Activated CD8-positive, alpha-beta memory T cell treated with anti-CD3 and anti-CD28 coated beads for 48 hours (primary cell): ENCODE measurements at places on chromosomes 7 and 10.

DNA sequence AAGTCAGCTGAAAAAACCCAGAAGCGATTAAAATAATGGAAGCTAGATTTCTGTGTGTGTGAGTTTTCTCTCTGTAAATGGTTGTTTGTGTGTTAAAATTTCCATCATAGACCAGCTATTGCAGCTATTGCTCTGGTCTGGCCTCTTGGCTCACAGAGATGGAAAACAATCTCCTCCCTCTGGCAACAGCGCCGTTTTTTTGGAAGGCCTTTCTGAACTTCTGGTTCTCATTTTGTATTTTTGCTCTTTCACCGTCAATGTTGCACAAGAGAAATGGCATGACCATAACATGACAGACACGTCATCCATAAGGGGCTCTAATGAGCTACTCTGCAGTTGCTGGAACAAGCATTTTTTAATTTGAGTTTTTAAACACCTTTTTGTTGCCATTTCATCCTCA, 91.0 kb downstream of the CUBN start:
- no peak for DNase-seq

DNA sequence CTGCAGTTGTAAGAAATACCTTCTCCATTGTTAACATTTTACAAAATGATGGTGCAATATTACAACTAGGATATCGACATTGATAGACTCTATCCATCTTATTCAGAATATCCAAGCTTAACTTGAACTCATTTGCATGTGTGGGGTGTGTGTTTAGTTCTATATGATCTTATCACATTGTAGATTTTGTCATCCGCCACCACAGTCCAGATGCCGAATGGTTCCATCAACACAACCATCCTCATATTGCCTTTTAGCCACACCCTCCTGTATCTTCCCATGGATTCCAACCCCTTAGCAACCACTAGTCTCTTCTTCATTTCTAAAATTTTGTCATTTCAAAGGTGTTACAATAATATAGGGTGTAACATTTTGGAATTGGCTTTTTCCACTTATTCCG, 452.9 kb upstream of the AKR1E2 start:
- no peak for DNase-seq

- no peak for DNase-seq
Observed at GRCh38 chr10:10794791-10795191, 222.9 kb upstream of the CELF2 start.

- DNase-seq: no peak
Observed at GRCh38 chr7:4006687-4007086, 675.4 kb upstream of the FOXK1 start.

- DNase-seq: no peak
Observed at GRCh38 chr10:32982911-32983909, 25.2 kb upstream of the ITGB1 start.

GRCh38 chr10:71736570-71736952, 17.0 kb upstream of the C10orf105 start:
- DNase-seq: no peak

DNA sequence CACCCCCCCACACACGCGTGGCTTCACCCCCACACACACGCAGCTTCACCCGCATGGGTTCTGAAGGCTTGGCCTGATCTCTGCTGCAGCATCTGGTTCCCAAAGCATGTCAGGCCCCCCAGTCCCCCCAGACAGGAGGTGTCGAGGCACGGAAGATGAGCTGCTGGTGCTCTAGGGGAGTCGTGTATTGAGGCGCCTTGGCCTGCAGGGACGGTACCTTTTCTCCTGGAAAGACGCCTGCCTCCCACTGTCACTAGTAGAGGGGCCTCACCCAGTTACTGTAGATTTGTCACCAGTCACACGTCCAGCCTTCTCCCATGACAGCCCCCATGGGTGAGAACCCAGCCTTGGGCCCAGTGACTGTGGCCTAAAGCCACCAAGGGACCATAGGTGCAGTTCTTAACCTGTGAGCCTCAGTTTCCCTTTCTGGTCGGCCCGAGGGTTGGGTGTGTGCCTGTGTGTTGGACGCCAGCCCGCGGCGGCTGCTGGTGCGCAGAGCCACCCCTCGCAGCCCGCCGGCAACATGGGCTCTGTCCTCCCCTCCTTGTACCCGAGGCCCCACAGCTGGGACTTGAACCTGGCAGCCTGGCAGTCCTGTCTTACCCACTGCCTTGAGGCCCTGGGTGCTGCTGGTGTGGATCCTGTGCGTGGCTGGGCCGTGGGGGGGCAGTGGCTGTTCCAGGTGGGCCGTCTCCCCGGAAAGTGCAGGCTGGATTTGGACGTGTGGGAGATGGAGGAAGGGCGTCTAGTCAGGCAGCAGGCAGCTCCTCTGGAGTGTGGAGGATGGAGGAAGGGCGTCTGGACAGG, 81.7 kb downstream of the NKX6-2 start:
- DNase-seq: no peak

DNA sequence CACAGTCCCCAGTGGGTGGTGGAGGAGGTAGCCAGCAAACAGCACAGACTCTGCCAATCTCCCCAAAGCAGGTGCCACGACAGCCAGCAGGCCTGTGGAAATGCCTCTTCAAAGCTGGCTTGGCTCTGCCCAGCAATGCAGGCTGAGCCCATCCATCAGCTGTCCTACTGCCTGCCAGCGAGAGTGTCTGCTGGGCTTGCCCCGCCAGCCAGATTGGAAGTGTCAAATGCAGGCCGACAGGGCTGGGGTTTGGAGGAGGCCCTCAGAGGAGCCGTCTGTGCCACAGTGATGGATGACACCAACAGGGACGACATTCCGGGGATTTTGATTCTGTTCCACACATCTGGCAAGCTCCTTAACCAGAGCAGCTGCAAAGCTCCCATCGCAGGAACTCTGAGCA, 16.7 kb downstream of the HABP2 start:
- no peak for DNase-seq

GRCh38 chr10:64486149-64486548, 964.9 kb downstream of the REEP3 start:
- no peak for DNase-seq

- no peak for DNase-seq
Observed at GRCh38 chr10:86657011-86657395, 2.7 kb downstream of the OPN4 start.

DNA sequence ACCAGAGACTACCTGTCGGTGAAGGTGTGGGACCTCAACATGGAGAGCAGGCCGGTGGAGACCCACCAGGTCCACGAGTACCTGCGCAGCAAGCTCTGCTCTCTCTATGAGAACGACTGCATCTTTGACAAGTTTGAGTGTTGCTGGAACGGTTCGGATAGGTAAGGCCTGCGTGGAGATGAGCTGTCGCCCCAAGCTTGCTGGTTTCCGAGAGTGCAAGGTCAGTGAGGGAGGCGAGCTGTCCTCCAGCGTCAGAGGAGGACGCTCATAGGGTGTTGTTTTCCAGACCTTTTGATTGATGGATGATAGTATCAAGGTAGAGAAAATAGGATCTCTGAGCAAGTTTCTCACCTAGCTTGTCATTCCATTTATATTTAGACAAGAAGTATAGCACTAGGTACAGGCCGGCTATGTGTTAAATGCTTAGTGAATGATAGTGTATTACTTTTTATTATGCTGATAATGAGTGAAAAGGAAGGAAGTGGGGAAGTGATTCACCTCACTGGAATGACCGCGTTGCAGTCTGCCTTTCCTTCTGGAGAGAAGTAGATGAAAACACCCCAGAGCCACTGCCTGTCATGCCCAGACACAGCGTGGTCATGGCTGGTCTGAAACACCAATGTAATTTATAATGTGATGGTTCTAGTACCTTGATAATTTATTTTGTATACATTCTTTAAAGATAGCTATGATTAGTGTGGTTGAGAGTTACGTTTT, 33.9 kb downstream of the BNIP3 start:
- no peak for DNase-seq

- no peak for DNase-seq
Observed at GRCh38 chr7:88057655-88058054, 123.6 kb downstream of the ADAM22 start.

DNA sequence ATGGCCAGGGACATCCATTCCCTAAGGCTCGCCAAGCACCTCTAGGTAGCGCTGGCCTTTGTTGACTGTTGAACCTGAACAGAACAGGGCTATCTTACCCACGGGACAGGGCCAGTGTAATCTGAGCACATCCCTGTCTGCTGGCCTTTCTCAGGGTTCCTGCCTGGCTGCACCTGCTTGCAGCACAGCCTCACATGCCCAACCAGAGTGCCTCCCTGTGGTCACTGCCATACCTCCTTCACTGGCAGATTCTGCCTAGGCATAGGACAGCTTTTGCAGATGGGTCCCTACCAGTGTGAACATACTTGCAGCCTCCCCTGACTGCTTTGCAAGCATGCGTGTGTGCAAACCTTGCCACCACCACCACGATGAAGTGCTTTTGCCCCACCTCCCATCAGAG, 15.8 kb upstream of the LIPN start:
- no peak for DNase-seq

GRCh38 chr7:90192876-90193750, 18.4 kb upstream of the STEAP2 start:
- no peak for DNase-seq

DNA sequence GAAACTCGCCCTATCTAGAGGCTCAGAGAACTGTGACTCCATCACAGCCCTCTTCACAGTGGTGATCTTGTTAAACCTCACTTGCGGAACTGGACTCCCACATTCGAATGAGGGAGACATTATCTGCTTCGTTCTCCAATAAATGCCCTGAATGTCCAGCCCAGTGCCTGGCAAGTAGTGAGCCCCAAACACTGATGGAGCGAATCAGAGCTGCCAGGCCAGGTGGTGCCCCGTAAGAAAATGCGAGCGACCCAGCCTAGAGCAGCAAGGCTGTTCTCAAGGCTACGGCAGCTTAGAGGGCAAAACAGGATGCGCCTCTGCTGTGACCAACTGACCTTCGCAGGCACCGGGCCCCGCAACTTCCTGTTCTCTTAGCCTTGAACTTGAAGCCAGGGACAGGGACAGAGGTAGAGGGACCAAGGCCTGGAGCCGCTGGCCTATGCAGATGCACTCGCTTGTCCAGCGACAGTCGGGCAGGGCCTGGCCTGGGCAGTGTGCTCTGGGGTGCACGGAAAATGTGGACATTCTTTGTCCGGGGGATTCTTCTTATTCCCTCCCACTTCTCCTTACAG, 217.6 kb downstream of the TCERG1L start:
- DNase-seq: no peak

GRCh38 chr7:158313931-158314330, 273.7 kb downstream of the PTPRN2 start:
- no peak for DNase-seq

- DNase-seq: no peak
Observed at GRCh38 chr7:43679210-43680068, 49.9 kb downstream of the COA1 start.

GRCh38 chr10:23540401-23541030, 101.6 kb downstream of the OTUD1 start:
- DNase-seq: no peak

- DNase-seq: no peak
Observed at GRCh38 chr7:157937406-157937805, 600.6 kb downstream of the DNAJB6 start.

- no peak for DNase-seq
Observed at GRCh38 chr7:107045195-107045960, 873 bp downstream of the PRKAR2B start.

DNA sequence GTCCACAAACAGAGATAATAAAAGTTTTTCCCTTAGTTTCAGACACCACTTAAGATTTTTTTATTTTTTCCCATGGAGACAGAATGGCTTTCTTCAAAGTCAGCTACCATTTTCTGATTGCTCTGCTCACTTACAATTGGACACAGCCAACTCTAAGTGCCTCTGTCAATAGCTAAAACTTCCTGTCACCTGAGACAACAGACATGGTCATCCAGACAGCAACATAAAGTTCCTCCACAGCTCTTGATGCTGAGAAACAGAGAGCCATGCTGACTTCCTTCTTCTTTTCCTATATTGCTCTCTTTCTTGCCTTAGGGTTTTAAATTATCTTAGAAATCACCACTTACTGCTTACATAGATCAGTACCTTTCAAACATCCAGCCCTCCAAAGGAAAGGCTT, 12.0 kb downstream of the ZNF800 start:
- no peak for DNase-seq

DNA sequence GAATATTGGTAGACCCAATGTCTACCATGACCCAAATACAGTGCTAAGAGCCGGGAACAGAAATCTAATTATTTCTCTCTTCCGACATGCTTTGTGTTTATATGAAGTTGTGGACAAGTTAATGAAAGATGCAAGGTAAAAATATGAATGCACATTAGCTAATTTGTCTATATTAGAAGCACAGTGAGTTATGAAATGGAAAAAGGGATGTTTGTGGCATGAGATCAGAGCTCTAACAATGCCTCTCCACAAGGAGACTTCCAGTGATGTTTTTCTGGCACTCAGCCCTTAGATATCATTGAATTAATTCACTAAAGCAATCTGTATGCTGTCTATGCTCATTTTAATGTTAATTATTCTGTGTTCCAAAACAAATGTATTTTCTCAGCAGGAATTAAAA, 897.2 kb downstream of the CNTNAP2 start:
- no peak for DNase-seq
